ENCODE measurements at places on chromosomes 11 and 22.

GRCh38 chr11:94112206-94112953 lies 16.3 kb upstream of the PANX1 start:
- DNase-seq = no peak

DNA sequence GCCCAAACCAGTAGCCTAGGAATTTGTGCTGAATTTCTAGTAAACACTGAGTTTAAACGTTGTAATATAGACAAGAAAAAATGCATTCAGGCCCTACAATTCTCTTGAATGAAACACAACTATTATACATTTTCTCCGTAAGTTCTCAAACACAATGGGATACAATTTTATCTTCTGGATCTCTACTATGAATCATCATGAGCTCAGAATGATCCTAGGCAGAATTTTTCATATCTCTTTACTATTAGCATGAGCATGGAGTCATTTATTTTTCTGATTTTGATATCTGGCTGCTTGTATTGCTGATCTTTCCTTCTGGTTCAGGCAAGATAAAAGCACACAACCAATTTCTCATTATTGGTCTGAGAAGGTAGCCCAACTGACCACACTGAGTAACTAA lies 1123.4 kb upstream of the RAG2 start:
- DNase-seq = no peak

GRCh38 chr11:102572554-102573220 lies 42.1 kb upstream of the MMP7 start:
- no peak for DNase-seq

- no peak for DNase-seq
These were observed 259.5 kb downstream of the BRD1 start for GRCh38 chr22:49567899-49568750.

- DNase-seq = no peak
These were observed 9.8 kb downstream of the KCNC1 start for GRCh38 chr11:17744151-17744940.

DNA sequence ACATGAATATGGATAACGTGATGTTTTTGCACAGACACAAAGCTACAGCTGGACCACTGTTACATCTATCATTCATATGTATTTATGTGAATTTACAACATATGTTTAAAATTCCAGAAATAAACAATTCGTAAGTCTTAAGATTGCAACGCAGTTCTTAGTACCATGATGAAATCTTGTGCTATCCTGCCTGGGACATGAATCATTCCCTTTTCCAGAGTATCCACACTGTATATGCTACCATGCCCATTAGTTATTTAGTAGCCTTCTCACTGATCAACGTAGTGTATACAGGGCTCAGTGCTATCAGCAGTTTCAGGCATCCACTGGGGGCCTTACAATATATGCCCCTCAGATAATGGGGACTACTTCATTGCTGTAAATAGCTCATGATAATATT lies 4.3 kb downstream of the ATL3 start:
- no peak for DNase-seq

DNA sequence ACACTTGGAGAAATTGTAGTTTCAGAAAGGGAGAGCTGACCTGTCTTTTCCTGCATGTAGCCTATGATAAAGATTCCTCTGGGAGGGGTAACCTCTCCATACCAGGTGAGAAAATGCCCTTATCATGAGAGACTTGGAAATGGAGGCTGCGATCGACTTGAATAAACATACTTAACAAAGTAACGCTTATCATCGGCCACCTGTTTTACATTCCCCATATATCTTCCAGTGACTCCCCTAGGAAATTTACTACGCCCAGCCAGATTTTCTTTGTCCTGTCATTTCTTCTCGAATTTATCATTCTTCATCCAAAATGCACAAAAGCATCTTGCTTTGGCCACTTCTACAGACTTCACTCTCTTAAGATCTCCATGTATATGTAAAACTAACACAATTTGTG lies 143.5 kb downstream of the CCDC81 start:
- DNase-seq = no peak

DNA sequence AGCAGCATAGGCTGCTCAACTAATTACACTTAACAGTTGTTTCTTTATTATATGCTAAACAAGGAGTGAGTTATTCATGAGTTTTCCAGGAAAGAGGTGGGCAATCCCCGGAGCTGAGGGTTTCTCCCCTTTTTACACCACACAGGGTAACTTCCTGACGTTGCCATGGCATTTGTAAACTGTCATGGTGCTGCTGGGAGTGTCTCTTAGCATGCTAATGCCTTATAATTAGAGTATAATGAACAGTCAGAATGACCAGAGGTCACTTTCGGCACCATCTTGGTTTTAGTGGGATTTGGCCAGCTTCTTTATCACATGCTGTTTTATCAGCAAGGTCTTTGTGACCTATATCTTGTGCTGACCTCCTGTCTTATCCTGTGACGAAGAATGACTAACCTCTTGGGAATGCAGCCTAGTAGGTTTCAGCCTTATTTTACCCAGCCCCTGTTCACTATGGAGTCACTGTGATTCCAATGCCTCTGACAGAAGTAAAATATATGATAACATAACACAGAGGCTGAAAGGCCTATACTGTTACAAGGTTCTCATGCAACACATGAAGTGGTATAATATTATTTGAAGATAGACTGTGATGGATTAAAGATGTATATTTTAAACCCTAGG lies 41.3 kb upstream of the RDX start:
- no peak for DNase-seq

- no peak for DNase-seq
These were observed 1518.9 kb upstream of the TENM4 start for GRCh38 chr11:80959751-80960150.

DNA sequence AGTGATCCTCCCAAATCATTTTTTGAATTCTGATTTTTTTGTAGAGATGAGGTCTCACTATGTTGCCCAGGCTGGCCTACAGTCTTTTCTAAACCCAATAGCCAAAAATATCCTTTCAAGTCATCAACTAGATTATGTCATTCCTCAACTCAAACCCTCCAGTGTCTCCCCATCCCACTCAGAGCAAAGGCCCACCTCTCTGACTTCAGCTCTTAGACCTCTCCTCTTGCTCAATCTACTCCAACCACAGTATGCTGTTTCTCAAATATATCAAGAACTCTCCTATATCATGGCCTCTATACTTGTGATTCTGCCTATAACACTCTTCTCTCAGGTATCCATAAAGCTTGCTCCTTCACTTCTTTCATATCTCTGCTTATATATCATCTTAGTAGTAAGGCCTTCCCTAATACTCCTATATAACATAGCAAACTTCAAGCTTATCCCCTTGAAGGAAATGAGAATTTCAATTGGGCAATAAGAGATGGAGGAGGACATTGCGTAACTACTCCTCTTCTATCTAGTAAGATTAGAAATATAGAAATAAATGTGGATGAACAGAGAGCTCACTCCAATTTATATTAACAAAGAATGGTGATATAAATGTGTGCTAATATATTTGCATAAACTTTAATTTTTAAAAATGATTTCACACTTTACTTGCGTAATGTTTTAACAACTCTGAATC lies 24.5 kb downstream of the DLG2 start:
- no peak for DNase-seq

GRCh38 chr22:17749605-17750395 lies 24.5 kb downstream of the BID start:
- DNase-seq = no peak

DNA sequence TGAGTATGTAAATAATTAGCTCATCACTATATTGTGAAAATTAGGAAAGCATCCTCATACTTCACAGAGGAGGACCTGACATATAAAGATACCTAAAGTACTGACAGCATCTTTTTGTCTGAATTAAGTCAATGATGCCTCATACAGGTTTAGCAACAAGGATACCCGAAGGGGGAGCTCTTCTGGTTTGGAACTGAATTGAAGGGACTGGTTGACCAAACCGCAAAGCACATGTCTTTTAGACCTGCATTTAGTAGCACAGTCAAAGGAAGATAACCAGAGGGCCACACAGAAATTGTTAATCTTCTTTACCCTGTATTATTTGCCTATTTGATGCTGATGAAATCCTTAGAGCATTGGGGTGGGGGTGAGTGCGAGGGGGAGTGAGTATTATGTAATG lies 12.9 kb upstream of the WT1 start:
- no peak for DNase-seq

DNA sequence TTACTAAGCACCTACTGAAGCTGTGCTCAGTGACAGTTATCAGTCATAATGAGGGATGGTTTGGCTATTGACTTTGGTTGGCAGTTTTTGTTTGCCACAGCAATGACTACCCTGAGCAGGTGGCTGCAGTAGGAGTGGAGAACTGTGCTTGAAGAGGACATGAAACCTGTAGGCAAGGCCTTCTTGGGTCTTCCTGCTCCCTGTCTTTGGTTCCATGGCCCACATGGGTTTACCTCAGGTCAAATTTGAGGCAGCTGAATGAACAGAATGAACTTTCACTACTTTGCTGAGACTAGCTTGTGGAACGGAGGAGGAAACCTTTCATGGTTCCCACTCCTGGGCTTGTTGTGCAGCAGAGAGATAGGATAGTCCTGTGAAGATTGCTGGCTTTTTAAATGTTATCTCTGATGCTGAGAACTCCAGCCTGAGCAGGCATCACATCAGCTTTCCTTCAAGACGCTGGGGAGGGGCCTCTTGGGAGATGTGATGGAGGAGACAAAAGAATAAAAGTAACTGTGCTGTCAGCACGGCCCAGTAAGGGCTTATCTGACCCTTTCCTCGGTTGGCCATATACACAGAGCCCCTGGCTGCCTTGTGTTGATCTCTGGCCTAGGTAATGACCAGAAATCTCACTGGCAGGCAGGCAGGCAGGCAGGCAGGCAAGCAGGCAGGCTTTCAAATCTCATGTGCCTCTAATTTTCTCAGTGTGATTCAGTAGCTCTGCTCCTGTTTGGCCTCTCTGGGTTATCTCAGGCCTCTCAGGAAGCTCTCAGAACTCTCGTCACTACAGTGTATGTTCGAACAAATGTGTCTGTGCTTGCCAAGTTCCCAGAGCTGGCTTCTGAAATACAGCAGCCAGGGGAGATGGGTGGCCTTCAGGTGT lies 12.0 kb downstream of the STIM1 start:
- no peak for DNase-seq

- DNase-seq = no peak
These were observed 22.5 kb downstream of the ABTB2 start for GRCh38 chr11:34335331-34335730.

DNA sequence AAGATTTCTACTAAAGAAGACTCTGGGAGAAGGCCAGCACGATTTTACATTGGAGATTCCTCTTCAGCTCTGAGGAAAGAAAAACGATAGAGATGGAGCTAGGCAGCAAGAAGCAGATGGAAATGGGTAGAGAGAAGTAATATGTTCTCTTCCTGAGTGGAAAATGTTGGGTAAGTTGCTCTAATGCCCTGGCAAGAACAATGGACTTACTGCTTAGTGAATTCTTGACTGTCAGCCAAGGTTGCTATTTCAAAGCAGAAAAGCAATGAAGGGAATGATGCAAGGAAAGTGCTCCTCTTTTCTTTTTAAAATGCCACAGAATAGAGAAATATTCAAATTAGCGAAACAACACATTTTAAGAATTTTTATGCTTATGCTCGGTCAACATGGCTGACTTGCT lies 38.4 kb upstream of the CWF19L2 start:
- no peak for DNase-seq

GRCh38 chr11:117154468-117154867 lies 10.4 kb downstream of the PAFAH1B2 start:
- DNase-seq = no peak

GRCh38 chr11:8092587-8093424 lies 11.8 kb downstream of the TUB start:
- DNase-seq = peak; percentile 48

- no peak for DNase-seq
These were observed 5.5 kb downstream of the C11orf91 start for GRCh38 chr11:33695051-33695566.

GRCh38 chr22:40597526-40598430 lies 38.7 kb downstream of the MRTFA start:
- no peak for DNase-seq

GRCh38 chr22:20242393-20243175 lies 25.5 kb downstream of the RTN4R start:
- no peak for DNase-seq

DNA sequence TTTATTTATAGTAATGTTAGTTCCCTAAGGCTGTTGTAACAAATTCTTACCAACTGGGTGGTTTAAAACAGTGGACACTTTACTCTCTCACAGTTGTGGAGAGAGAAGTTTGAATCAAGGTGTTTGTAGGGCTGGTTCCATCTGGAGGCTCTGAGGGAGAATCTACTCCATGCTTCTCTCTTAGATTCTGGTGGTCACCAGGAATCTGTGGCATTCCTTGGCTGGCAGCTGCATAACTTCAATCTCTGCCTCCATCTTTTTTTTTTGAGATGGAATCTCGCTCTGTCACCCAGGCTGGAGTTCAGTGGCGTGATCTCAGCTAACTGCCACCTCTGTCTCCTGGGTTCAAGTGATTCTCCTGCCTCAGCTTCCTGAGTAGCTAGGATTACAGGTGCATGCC lies 46.3 kb downstream of the LDLRAD3 start:
- no peak for DNase-seq

All from DND-41 (cell line).